ENCODE measurements at places on chromosomes 5 and 9. TPM values are rescaled to one million over a fixed set of nuclear protein-coding genes. Genes with fewer than 3 reads are reported as not detected.

The GRIA1 gene
- not detected for total RNA-seq

The VAV2 gene
- total RNA-seq = 48.3 TPM

The ADAM19 gene
- 61.0 TPM for total RNA-seq

DNA sequence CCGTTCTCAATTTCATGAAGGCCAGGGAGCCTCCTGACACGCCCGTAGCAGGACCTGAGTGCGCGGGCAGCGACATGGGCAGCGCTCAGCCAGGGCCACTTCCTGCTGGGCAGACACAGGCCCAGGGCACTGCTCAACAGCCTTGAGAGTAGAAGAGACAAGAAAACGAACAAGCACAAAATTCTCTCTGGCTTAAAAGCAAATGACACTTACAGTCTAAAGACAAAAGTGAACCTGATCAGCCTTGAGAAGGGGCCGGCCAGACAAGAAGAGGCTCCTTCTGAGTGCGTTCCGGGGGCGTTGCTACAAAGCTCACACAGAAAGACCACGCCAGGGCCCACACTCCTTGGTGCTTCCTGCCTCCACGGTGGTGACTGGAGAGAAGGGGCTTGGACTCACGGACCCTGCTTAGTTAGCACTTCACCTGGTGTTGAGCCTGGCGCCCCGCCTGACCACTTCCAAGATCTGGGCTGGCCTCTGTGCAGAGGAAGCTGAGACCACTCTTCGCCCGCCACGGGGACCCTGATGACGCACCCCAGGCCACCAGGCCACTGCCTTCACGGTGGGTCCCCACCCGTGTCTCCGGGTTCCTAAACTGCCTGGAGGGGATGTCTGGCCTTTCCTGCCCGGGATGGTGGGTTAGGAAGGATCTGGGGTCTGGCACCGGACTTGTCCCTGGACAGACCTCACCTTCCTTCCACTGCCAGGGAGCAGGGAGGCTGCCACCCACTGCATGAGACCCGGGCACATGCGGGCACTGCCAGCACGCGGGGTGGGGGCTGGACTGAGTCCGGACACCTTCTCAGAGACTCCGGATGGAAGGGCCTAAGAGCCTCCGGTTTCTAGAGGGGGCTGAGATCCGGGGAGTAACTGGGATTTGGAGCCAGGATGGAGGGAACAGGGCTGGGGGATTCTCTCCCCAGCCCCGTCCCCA lies 1.3 kb downstream of the SLC12A7 start:
- no peak for DNase-seq

GRCh38 chr9:15944341-15944740 lies 391.5 kb downstream of the CCDC171 start:
- DNase-seq = no peak

DNA sequence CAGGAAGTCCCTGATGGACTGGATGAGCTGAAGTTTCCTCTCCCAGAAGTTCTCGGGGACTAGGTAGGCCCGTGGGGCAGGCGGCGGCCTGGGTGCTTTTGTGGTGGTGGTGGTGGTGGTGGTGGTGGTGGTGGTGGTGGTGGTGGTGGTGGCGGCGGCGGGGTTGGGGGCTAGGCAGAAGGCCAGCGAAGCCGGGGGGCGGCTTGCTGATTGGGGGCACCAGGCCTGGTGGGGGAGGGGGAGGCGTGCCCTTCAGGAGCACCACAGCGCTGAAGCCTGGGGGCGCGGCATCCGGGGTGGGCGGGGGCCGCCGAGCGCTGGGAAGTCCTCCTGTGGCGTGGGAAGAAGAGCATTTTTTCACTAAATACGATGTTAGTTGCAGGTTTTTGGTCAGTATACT lies 26.9 kb downstream of the SPATA31C1 start:
- no peak for DNase-seq

DNA sequence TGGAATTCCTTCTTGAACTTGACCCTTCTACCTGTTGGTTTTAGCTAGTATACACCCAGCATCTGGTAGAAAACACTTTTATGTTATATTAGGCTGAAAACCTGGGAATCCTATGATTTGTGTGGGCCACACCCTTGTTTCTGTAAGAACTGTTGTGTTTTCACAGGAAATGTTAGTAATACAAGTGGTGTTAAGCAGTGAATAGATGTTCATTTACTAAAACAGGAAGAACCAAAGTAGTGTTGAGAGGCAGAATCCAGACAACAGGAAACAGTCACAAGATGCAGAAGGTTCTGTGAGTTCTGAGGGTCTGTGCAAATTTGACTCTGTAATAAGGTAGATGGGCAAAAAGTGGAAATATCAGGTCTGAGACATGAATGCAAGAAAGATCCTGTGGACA lies 73.0 kb upstream of the RAI14 start:
- DNase-seq = no peak
